ENCODE measurements at places on chromosomes 7 and 10. TPM values are rescaled to one million over a fixed set of nuclear protein-coding genes. Genes with fewer than 3 reads are reported as not detected.
A peak's percentile ranks its signal among the peaks of the same experiment; 100 is the strongest.

DNA sequence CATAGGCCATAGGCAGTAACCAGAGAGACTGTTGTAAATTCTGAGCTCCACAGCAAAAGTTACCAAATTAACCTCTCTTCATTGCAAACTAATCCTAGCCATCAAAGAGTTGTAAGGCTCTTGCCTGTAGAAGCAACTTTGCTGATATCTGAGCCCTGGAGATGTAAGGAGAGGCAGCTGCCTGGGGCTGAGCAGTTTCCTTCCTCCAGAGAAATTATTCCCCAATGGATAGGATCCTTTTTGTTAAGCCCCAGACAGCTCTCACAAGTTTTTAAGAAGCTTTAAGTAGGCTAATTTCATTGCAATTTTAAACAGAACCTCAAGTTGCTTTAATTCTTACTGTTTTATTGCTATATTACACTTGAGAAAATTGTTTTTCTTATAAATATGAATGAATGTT is 211.1 kb downstream of the GALNT17 start:
- no peak for DNase-seq

GRCh38 chr10:110495731-110496552 is 1.8 kb upstream of the DUSP5 start:
- DNase-seq = peak; percentile 86

Gene ZMYND11
- 13.2 TPM for total RNA-seq

GRCh38 chr7:129642871-129643549 is 31.5 kb downstream of the NRF1 start:
- no peak for DNase-seq

Gene CC2D2B
- total RNA-seq = 0.23 TPM

Gene CPXM2
- total RNA-seq = not detected

DNA sequence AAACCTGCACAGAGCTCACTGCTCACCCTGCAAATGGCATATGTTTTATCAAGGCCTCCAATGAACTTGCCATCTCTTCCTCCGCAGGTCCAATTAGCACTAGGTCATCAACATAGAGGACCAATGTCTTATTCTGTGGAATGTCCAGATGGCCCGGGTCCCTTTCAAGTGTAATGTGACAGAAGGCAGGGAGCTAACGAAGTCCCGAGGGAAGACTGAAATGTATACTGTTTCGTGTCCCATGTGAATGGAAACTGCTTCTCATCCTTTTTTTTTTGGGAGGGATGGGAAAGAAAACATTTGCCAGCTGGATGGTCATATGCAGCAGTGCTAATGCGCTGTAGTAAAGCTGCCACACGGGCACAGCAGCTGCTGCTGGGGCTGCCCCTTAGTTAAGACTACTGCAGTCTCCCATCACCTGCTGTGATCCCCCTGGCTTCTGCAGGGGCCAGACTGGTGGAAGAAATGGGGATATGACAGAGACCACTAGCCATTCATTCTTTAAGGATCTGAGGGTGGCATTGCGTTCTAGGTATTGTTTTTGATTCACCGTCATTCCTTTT is 61.7 kb upstream of the CCNY start:
- no peak for DNase-seq

DNA sequence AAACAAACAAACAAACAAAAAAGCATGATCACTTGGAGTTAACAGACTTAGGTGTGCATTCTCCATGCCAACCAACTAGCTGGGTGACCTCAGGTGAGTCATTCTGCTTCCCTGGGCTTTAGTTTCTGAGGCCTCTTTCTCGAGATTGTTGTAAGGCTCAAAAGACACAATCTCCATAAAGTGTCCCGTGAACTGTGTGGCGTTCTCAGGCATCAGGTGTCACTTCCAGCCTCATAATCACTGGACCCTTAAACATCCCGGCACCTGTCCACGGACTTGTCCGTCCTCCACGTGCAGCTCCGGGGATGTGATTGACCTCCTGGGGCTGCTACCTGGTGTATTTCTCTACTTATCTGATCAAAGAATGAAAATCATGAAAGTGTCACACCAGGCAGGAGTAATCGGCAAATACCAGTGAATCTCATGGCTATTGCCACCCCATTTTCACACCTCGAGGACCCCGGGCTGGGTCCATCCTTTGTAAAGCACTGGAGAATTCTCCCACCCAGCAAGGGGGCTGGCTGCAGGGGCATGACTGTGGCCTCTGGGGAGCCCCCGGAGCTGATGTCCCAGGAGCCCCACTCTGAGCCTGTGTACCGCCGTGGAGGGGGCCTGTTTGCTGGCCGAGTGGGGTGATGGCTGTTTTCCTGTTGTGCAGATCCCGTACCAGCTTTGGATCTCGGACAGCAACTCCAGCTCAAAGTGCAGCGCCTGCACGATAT is 189.8 kb upstream of the SH2B2 start:
- no peak for DNase-seq

GRCh38 chr7:39924122-39924521 is 25.9 kb upstream of the CDK13 start:
- no peak for DNase-seq

GRCh38 chr10:22618078-22618785 is 96.1 kb downstream of the PIP4K2A start:
- no peak for DNase-seq

Gene ST8SIA6
- not detected for total RNA-seq

DNA sequence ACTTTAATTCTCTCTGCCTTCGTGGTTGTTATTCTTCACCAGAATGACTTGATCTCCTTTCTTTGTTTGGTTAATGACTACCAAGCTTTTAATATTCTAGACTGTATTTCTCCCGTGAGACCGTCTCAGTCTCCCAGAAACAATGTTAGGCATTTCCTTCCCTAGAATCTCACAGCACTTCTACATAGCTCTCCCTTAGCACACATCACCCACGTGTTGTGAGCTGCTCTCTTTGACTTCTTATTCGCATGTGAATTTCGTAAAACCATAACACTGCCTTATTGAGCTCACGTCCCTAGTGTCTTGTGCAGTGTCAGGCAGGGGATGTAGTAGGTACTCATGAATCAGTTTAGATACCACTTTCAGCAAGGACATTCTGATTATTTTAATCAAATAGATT is 57.5 kb upstream of the MGAM2 start:
- DNase-seq = no peak

Gene DPP6
- total RNA-seq = not detected

Gene INPP5F
- 12.6 TPM for total RNA-seq

DNA sequence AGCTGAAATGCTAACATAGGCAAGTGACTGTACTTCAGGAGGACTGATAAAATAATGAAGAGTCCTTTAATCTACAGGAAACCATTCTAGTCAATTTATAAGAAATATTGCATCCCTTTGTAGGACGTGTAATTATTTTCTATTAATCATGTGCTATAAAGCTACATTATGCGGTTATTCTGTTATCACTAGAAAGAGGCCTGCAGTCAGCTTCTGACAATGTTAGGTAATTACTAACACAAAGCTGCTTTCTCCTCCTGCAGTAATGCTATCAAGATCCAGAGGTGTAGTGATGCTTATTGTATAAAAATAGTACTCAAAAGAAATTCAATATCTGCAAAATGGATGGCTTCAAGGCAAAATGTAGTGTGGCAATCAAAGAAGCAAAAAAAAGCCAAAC is 191.1 kb downstream of the SKAP2 start:
- DNase-seq = no peak

DNA sequence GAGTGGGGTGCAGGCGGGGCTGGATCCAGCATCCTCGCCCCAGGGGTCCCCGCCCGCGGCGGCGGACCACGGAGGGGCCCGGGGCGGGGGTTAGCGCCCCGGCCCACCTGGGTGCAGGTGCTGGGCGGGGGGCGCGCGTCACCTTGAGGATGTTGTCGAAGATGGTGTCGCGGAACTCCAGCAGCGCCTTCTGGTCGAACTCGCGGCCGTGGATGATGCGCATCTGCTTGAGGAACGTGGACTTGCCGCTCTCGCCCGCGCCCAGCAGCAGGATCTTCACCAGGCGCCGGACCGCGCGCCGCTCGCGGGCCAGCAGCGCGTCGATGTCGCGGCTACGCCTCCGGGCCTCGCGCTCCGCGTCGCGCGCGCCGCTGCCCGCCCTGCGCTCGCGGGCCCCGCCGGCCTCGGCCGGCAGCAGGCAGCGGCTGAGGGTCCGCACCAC is 376 bp downstream of the GNA12 start:
- peak; percentile 61 for DNase-seq

GRCh38 chr10:9848278-9848677 is 1169.4 kb upstream of the CELF2 start:
- no peak for DNase-seq

Gene ACSL5
- total RNA-seq = 32.0 TPM

All from activated CD4-positive, alpha-beta T cell treated with anti-CD3 and anti-CD28 coated beads for 36 hours (primary cell).